ENCODE measurements at places on chromosomes 11 and 22.

DNA sequence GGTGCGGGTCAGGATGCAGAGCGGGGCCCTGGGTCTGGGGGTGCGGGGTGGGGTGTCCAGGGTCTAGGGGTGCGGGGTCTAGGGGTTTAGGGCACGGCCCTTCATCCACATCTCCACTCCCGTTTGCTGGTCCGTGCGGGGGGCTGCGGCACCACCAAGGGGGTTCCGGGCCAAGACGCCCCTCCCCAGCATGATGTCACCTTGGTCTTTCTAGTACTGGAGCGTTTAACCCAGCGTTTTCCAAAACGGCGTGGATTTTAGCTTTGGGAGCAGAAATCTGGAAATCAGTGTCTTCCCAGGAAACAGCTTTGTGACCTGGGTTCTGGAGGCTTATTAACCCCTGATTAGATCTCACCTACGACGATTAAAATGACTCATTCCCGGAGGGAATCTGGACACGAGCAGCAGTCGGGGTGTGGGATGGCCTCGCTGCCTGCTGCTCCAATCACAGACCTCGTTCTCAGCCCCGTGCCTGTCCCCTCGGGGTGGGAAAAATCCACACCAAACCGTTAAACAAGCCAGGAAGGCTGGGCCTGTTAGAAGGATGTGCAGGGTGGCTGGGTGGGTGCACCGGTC, 759 bp downstream of the AP2A2 start:
- peak; percentile 89 for DNase-seq

DNA sequence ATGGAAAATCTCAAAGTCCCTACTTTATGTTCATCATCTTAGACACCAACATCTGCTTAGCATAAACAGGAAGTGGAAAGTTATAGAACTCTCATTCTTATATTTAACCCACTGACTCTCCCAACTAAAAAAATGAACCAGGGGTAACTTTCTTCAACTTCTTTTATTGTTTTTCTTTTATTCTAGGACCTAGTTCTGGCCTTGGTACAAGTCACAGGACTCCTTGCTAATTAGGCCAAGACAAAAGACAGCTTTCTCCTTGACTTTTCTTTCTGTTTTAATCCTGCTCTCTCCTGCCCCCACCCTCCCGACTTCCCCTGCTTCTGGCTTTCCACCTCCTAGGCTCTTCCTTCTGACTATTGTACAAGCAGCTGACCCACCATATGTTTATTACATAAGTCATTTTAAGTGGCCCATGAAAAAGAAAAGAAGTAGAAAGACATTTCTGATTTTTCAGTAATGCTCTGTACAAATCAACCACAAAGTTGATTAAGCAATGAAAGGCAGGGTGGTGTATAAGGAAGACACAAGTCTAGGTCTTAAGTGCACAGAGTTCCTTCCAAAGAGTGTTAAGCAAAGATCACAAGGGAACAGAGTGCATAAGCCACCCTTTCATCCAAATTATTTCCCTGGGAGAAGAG, 18.3 kb downstream of the JAML start:
- DNase-seq, result no peak

GRCh38 chr11:111466615-111467014, 45.6 kb downstream of the BTG4 start:
- no peak for DNase-seq

- DNase-seq, result no peak
These were observed 47.1 kb downstream of the BMAL1 start for GRCh38 chr11:13324709-13325108.

- no peak for DNase-seq
These were observed 42.4 kb downstream of the GLYATL2 start for GRCh38 chr11:58801974-58802545.

DNA sequence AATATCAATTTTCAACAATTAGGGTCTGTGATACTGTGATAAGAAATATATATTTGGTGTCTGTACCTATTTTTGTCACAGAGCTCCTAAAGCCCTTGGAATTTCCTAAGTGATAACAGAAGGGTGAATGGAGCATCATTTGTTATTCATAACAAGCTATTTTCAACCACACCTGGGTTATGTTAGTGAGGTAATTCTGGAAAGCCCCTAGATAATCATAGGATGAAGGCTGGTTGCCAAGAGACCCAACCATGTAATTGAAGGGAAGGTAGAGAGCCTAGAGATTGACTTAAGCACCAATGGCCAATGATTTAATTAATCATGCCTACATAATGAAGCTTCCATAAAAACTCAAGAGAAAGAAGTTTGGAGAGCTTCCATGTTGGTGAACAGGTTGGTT, 109.4 kb downstream of the KIF18A start:
- no peak for DNase-seq

- DNase-seq, result peak; percentile 71
These were observed 307.5 kb downstream of the ETS1 start for GRCh38 chr11:128279866-128280265.

DNA sequence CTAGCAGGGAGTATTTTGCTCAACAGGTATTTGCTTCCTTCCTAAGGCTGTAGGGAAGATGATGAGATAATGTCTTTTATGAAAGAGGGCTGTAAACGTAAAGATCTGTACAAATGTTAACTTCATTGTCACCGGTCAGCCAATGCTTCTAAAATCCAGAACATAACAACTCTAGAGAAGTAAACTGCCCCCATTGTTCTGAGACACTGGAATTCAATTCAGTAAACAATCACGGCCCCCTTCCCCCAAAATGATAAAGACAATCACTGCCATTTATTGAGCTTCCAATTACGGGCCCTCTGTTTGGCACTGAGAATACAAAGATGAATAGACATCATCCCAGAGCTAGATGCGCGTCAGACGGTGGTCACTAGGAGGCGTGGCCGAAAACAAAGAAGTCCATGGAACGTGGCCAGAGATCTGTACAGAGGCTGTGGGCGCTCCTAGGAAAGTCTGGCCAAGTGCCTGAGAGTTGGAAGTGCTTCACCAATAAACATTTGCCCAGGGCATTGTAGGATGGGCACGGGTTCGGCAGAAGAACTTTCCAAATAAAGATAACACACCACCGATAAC, 576 bp downstream of the TMEM258 start:
- DNase-seq, result peak; percentile 86

DNA sequence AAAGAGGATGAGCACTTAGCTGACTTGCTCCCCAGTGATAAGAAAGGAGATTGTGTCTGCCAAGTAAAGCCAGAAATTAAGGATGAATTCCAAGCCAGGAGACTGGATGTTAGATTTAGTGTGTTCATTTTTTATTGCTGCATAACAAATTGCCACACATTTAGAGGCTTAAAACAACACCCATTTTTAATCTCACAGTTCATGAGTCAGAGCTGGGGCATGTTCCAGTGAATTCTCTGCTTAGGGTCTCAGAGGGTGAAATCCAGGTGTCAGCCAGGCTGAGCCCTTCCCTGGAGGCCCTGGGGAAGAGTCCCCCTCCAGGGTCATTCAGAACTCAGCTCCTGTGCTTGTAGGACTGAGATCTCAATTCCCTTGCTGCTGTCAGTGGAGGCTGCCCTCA, 352.8 kb downstream of the BUD13 start:
- no peak for DNase-seq

DNA sequence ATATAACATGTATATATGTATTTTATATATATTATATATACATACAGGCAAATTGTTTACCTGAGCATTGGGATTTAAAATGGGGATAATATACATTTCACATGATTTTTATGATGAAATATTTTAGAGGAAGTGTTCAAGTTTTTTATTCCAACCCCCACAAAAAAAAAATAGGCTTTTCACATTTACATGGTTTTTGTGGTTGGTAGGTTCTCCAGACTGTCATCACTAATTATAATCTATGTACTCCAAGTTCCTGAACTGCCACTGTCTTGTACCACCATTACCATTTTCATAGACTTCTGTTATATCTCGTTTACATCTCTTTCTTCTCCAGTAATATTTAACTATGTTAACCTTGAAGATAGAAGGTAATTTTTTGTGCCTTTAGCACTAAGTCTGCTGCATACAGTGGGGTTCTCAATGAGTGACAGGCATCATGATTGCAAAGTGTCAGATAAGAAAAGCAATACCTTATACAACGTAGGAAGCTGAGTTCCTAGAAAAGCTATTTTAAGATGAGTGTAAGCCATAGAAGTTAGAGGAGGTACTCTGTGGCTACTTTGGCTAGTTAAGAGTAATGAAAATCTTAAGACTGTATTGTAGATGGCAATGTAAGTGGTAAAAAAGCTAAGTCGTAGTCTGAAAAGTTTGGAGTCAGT, 5.2 kb downstream of the TMEM126A start:
- no peak for DNase-seq

DNA sequence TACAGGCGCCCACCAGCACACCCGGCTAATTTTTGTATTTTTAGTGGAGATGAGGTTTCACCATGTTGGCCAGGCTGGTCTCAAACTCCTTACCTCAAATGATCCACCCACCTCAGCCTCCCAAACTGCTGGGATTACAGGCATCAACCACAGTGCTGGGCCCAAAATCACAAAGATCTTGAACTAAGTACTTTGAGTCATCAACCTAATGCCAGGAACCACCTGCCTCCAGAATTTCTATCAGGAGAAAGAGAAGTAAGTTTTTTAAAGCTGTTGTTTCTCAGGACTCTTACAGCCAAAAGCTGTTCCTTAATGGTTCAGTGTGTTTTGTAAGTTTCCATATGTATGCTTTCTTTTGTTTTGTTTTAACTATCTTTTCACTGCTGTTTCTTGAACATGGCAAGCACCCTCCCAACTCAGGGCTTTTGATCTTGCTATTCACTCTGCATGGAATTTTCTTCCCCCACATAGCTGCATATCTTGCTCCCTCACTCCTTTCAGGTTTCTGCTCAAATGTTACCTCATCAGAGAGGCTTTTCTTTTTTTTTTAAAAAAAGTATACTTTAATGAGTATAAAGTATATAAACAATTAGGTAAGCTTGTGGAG, 6.0 kb upstream of the PAK1 start:
- DNase-seq, result no peak

GRCh38 chr11:44927174-44927661, 23.5 kb downstream of the TP53I11 start:
- peak; percentile 88 for DNase-seq

GRCh38 chr11:3803726-3804495, 4.4 kb upstream of the PGAP2 start:
- peak; percentile 69 for DNase-seq

DNA sequence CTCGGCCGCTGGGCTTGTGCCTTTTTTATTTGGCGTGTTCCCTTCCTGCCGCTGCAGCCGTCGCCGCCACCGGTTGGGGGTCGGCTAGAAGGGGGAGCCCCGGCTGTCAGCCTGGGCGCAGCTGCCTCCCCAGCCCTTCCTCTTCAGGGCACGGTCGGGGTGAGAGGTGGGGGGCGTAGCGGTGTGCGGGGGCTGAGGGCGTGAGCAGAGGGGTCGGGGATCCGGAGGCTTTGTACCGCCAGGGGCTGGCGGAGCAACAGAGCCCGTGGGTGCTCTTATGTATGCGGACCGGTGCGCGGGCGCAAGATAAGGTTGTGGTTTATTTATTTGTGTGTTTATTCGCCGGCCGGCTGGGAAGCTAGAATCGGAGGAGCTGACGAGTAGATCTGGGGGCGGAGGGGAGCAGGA, 477 bp downstream of the ZBTB16 start:
- no peak for DNase-seq

DNA sequence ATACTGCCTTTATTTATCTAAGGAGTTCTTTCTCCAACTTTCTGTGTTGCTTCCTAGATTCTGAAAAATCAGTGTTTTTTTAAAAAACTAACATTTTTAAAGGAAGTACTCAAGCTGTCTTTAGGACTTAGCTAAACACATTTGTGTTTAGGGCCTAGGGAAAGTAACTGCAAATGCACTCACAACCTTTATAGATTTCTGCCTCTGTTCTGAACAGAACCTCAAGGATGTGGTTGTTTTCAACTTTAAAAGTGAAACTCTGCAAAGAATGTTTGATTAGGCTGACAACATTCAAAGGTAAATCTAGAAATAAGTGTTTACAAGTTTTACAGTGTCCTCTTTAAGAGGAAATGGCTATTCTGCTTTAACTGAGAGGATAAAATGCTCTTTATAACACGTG, 55.4 kb upstream of the CNTN5 start:
- DNase-seq, result no peak

DNA sequence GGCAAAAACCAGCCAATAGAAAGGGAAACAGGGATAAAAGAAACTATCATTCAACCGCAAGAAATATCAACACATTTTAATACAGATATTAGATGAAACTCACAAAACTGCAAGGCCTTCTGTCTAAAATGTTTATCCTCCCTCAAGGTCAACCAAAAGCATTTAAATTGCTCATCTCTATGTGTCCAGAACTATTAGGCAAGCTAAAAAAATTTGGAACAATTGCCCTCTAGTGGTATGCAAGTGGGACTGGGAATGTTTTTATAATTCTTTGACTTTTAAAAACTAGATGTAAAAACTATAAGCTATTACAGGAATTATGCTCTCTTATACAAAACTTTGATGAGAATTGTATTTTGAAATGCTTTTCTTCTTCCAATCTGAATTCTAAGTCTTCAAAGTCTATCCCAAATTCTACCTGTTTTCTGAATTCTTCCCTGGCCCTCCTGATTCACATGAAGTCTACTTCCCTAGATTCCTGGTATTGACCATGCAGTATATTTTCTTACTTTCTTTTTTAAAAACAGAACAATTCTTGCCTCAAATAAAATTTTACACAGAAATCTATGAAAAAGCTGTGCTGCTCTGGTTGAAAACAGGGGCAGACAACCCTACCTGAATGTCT, 4.9 kb downstream of the CWC15 start:
- DNase-seq, result peak; percentile 66

- no peak for DNase-seq
These were observed 16.1 kb downstream of the RTN4R start for GRCh38 chr22:20251981-20252380.
